ENCODE measurements at places on chromosomes 4 and X.

- no peak for DNase-seq
Measured at GRCh38 chr4:144302704-144303536, 162.4 kb upstream of the GYPA start.

GRCh38 chrX:150648296-150648940 is 44.8 kb upstream of the MTMR1 start:
- no peak for DNase-seq

GRCh38 chr4:184890499-184890898 is 64.7 kb upstream of the ACSL1 start:
- no peak for DNase-seq

DNA sequence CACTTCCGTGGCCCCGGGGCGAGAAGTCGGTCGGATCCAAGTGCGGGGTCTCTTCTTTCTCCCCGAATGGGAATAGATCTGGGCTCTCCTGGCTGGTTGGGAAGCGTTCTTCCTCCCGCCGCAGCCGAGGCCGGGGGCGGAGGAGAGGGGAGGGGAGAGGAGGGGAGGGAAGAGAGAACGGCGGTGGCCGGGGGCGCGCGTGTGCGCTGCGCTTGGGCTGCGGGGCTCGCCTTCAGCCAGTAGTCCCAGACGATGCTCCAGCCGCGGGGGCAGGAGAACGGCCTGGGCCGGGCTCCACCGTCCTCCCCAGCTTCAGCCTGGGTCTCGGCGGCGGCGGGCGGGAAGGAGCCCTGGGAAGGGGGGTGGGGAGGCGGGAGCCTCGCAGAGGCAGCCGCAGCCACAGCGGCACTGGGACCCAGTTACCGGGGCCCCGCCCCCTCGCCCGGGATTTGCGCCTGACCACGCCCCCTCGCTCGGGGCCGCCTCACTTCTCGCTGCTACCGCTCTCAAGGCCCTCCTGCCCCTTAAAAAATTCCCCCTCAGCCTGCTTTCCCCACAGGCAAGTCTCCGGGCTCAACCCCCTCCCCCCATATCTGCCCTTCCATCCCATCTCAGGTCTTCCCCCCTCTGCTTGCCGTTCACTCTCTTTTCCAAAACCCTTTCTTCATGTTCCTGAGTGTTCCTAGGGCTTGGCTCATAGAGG is at the start of gene FGD1:
Gene FGD1 (minus strand): TSS at position 421 of the 703 bp plus-strand sequence. CDS start 802 bp downstream, outside the sequence.
- peak; percentile 1 for DNase-seq

- DNase-seq = no peak
Measured at GRCh38 chr4:128818442-128818841, 8.9 kb downstream of the JADE1 start.

GRCh38 chr4:56976283-56976836 is 1.0 kb downstream of the NOA1 start:
- DNase-seq = no peak

DNA sequence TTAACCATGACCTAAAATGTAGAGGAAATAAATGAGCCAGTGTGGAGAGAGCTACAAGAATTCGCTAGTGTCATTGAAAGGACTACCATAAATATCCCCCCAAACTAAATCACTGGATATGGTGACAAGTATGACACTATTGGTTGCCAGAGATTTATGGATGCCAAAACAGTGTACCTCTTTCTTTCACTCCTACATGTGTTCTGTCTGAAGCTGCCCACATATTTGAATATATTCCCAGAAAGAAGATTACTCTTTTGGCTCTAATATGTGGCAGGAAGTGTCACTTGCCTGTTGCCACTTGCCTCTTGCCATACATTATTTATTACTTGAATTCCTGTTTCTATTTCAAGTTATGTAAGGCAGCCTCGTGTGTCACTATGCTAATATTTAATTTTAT is 1573.6 kb downstream of the TECRL start:
- no peak for DNase-seq

DNA sequence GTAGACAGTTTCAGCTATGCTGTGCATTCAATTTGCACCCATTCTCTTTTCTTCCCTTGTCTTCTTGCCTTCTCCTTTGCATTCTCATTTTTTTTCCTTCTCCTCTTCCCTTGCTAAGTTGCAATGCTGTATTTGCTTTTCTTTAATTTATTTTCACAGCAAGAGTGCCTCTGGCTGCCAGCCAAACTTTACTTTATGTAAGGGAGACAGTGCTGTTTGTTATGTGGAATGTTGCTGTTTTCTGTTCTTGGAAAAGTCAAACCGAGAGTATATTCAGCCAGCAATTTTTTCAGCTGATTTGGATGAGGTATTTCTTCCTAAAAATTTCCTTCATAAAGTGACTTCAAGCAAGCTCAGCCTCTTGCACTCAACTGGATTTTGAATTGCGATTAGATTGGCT is 1293.4 kb downstream of the ARAP2 start:
- DNase-seq = no peak

DNA sequence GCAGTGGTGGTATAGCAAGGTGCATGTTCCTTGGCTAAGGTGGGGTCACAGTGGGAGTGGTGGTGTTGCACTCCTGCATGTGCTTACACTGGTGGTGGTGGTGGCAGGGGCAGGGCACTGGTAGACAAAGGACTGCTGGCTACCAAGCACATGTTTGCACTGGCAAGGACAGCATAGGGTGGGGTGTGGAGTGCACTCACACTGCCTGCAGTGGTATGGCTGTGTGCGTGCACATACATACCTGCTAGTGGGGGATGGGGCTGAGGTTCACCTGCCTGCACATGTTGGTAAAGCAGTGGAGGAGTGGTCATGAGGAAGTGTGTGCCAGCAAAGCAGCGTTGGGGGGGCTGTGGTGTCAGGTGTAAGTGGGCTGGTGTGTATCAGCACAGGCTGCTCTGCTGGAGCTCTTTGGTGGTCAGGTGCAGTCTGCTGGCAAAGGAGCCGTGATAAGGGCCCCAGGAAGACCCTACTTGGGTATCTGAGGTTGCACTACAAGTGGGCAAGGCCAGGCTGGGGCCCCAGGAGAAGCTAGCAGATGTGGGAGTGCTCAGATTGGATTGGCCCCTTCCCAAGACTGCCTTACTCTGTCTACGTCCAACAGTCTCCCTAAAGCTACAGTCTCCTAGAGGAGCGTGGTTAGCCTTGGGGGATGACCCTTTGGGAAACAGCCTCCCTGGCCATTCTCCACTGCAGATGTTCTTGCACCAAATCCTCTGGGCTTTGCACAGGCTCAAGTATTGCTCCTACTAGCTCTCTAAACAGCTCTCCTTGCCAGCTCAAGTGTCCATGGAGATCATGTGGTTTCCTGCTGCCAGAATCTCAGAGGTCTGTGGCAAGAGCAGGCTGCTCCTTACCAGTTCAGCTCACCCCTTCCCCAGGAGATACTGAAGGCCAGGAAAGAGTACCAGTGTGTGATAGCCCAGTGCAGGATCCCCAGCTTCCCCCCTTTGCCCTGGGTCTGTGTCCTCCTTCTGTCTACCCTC is 486.3 kb upstream of the PABPC4L start:
- DNase-seq = no peak

DNA sequence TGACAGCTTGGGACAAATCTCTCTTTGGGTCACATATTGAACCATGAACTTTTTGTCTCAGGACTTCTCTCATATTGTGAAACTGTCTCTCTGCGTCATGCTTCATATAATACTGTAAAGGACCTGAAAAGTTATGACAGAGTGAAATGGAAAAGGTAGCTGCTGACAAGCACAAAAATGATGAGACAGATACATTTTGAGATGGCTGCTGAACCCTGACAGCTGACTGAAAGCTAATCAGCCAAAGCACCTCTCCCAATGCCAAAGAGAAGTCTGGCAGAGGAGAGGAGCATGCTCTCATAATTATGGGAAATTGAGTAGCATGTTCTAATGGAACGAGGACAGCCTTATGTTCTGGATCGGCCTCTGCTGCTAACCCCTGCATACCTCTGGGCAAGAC is 873.4 kb upstream of the ADGRL3 start:
- no peak for DNase-seq

DNA sequence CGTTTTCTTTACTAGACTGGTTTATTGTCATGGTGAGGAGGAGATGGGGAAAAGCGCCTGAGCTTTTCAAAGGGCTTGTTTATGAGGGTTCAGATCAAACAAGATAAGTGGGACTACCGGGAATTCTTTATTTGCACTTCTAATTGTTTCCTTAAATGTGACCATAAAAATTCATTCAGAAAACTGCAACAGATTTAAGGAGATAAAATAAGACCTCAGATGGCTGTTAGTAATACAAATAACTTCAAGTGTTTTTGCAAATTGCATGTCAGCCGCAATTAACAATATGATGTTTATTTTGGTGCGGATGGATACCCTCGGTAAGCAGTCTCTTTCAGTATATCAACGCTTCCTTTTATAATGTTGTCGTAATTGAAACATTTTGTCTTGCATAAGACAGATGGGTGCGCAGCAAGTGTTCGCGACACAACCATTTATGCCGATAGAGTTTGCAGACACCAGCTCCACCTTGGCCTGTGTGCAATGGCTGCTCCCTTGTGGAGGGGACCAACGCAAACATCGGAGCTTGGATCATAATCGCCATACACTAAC is 151.0 kb downstream of the C4orf33 start:
- no peak for DNase-seq

DNA sequence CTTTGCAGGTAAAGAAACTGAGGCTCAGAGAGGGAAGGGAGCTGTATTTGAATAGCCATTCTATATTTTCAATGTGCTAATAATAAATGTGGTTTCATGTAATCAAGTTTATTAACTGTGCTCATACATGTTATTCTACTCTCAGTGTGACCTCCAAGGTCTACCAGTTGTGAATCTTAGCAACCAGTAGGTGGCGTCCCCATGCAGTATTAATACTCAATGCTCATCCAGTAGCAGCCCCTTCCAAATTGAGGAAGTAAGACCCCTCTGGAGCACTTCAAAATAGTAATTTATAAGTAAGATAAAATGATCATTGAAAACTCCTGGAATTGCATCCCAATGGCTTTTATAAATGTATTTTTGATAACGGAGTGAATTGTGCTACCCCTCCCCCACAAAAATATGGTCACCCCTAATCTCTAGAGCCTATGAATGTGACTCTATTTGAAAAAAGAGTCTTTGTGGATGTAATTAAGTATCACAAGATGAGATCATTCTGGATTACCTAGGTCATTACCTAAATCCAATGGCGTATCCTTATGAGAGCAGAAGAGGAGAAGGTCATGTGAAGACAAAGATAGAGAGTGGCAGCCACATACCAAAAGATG is 20.4 kb upstream of the SEPSECS start:
- no peak for DNase-seq

DNA sequence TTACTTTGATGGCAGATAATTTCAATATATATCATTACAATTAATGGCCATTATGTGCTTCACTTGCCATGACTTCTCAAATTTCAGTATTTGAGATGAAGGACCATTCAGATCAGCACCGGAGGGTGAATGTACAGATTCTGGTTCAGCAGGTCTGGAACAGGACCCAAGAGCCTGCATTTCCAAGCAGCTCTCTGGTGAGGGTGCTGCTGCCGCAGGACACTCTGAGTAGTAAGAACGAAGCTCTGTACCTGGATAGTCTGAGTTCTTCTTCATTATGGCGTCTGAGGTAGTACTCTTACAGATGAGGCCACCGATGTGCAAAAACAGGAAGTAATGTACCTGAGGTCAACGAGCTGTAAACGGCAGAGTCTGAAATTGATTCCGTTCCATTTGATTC is 228.2 kb downstream of the FBXW7 start:
- no peak for DNase-seq

- no peak for DNase-seq
Measured at GRCh38 chr4:53043055-53043454, 180.9 kb downstream of the RASL11B start.

DNA sequence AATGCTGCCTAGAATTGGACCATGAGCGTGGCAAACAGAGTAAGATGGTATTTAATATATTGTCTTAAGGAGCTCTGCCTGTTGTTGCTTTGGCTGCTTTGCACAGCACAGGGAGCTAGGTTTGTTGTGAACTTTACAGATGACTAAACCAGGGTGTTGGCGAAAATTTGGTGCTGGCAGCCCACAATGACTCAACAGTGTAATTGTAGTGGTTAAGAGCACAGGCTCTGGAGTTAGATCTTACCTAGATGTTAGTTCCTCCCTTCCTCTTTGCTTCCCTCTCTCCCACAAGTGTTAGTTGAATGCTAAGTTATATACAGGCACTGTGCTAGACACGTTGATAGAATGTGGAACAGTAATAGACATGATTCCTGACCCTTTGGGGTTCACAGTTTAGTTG is 128.9 kb upstream of the TRPC5 start:
- no peak for DNase-seq

- DNase-seq = no peak
Measured at GRCh38 chr4:143399113-143399949, 62.7 kb downstream of the GAB1 start.

DNA sequence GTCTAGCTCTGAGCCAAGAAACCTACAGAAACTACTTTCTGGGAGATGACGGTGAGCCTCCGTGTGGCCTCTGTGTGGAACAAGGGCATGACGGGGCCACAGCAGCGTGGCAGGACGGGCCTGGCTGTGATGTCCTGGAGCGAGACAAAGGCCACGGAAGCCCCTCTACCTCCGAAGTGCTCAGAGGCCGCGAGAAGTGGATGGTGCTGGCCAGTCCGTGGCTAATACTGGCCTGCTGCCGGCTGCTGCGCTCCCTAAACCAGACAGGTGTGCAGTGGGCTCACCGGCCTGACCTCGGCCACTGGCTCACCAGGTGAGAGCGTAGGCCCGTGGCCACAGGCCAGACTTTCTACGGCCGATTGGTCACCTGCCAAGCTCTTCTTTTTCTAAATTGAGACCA is 24.6 kb downstream of the PIGG start:
- no peak for DNase-seq

- no peak for DNase-seq
Measured at GRCh38 chr4:77880784-77881183, 18.2 kb downstream of the MRPL1 start.

DNA sequence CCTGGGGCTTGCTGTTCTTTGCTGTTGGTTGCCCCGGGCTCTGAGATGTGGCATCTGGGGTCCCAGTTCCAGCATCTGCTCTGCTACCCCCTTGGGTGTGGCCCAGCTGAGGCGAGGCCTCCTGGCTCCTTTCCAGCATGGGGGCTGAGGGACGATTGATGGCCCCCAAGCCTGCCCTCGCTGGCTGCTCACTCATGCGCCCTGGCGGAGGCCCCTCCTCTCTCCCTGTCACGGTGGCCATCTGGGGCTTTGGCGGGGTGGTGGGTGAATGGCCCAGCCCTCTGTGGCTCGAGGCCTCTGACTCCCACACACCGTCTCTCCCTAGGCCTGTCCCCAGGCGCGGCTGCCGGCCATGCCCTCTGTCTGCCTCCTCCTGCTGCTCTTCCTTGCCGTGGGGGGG is 1.8 kb downstream of the PLXNA3 start:
- DNase-seq = no peak
